ENCODE measurements at places on chromosomes 1 and 21. TPM values are rescaled to one million over a fixed set of nuclear protein-coding genes. Genes with fewer than 3 reads are reported as not detected.

DNA sequence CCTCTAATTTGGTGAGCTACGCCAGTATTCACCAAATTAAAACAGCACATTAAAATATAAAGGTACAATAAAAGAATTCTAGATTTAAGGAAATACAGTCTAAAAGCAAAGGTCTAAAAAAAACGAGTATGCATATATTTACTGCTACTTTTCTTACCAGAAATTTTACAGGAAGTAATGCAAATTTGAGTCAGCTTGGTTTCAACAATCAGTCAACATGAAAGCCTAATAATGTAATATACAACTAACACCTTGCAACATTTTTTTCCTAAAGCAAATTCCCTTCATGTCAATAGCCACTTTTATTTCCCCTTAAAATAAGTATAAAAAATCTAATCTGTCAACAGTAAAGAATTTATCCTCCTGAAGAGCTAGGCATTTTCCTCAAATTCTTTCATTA lies 11.9 kb downstream of the PTP4A2 start:
- no peak for DNase-seq

- no peak for DNase-seq
Observed at GRCh38 chr1:96553811-96554210, 167.8 kb upstream of the PTBP2 start.

- no peak for DNase-seq
Observed at GRCh38 chr1:28915031-28915895, 894 bp downstream of the EPB41 start.

DNA sequence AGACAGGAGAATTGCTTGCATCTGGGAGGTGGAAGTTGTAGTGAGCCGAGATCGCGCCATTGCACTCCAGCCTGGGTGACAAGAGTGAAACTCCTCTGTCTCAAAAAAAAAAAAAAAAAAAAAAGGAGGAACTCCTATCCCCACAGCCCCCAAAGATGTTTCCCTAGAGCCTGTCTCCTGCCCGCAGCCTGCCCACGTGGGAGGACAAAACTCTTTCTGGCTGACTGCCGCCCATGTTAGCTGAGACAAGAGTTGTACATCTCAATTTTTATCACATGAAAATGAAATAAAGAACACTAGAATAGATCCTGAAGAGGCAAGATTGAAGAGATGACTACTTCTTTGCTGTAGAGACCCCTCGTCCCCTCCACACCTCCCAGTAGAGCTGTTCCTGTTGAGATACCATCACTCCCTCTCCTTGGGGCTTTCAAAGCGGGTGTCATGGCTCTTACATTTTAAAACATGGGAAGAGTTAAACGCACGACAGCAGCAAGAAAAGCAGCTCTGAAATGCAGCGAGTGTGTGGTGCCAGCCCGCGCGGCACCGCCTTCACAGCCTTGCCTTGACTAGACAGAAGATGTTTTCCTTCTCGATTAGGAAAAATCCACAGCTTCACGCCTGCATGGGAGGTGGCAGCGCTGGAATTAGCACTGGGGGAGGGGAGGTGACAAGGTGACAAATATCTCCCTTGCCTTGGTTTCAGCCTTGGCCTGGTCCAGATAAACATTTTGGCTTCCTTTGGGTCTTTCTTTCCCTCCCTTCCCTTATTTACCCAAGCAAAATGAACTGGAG lies 253.4 kb upstream of the CSF3R start:
- no peak for DNase-seq

- DNase-seq = peak; percentile 67
Observed at GRCh38 chr1:91700771-91701471, 185.0 kb downstream of the TGFBR3 start.

DNA sequence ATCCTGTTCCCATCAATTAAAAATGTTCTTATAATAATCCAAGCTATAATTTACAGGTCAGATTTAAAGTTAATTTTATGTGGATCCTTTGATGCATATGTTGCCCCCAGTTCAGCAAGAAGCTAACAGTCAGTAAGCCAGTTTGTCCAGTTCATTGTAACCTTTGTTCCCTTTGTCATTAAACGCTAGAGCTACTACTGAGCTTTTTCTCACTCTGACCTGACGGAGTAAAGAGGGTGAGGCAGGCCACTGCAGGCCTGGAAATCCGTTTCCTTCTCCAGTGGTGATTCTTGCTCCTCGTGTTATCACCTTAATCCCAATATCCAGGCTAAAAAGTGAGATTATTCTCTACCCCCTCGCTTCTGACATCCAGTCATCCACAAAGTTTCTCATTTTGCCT lies 10.2 kb downstream of the YBX1 start:
- no peak for DNase-seq

BTBD19 gene
- total RNA-seq = 13.0 TPM

C1orf115 gene
- 3.5 TPM for total RNA-seq

DDR2 gene
- total RNA-seq = 289 TPM

GRCh38 chr21:38293113-38293512 lies 36.3 kb downstream of the KCNJ15 start:
- no peak for DNase-seq

ST6GALNAC5 gene
- total RNA-seq = 114 TPM

NPL gene
- 3.5 TPM for total RNA-seq
